RKO (cell line): ENCODE measurements at places on chromosomes 12 and 14.

GRCh38 chr12:120402217-120402616 is 33.3 kb upstream of the MSI1 start:
- DNase-seq, result no peak

- no peak for DNase-seq
Observed at GRCh38 chr12:31973818-31974217, 14.6 kb downstream of the RESF1 start.

GRCh38 chr14:99908653-99909250 is 115.5 kb downstream of the EML1 start:
- DNase-seq, result no peak

GRCh38 chr12:123142921-123143735 is 7.8 kb downstream of the PITPNM2 start:
- no peak for DNase-seq

GRCh38 chr12:95321516-95322246 is 104.1 kb downstream of the VEZT start:
- no peak for DNase-seq

DNA sequence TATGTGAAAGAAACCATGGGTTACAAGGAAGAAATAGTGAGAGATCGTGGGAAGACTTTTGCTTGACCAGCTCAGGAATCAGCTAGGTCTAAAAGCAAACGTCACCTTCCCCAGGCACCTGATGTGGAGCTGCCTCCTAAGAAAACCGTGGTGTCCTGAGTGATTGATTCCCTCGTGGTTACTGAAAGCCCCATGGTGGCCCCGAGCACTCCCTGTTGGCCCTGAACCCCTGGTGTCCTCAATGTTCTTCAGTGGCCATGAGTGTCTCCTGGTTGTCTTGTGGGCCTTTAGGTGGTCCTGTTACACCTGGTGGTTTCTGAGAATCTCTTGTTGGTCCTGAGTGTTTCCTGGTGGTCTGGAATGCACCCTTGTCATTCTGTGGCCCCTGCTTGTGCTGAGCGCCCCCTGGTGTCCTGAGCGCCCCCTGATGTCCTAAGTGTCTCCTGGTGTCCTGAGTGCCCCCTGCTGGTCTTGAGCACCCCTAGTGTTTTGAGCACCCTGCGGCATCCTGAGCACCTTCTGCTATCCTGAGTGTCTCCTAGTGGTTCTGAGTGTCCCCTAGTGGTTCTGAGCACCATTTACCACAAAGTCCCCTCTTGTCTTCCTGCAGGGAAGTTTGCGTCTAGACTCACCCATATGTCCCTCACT is 518.7 kb downstream of the TMEM121 start:
- DNase-seq, result peak; percentile 20

DNA sequence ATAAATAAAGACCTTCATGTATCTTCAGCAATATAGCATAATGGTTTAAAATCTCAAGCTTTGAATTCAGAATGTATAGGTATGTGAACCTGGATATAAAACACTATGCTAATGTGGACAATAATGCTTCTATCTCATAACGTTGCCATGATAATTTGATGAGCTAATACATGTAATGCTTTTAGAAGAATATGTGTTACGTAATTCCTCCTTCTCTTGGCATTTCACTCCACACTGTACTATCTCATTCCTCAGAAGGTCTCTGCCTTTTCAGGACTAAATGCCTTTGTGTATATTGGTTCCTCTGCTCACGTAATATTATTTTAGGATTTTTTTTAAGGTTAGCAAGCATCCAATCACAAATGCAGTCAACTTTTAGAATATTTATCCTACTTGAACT is 86.5 kb downstream of the FOXA1 start:
- no peak for DNase-seq

- DNase-seq, result no peak
Observed at GRCh38 chr12:47849261-47849660, 29.6 kb upstream of the HDAC7 start.

- DNase-seq, result no peak
Observed at GRCh38 chr12:28824193-28824846, 324.8 kb upstream of the FAR2 start.

DNA sequence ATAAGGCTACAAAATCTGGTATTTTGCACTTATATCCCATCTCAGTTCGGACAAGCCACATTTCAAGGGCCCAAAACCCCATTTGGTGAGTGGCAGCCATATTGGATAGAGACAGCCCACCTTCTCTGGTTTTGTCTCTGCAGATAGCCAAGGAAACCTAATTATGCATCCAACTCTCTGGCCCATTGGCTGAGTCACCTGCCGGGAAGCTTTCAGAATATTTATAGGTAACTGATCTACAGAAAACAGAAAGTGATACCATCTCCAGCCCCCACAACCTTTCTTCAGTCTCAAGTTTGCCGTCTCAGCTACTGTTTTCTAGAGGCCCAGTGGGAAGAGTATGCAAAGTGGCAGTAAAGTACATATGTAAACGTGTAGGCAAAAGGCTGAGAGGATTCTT is 33.7 kb upstream of the PPP1CC start:
- DNase-seq, result no peak

DNA sequence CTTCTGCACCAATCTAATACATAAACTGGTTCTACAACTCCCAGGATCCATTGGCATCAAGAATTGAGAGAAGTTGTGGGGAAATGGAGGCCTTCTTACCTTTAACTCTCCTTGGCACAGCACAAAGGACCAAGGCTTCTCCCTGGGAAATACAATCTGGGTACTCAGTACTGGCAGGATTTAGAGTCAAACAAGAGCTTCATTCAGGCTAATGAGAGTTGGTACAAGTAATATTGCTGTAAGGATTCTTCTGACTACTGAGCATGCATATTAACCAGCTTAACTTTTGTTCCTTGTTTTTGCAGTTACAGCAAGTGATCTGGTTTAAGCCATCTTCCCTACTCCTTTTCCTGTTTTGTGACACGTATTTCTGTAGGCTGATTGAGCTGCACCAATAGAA is 76.2 kb upstream of the FERMT2 start:
- no peak for DNase-seq

DNA sequence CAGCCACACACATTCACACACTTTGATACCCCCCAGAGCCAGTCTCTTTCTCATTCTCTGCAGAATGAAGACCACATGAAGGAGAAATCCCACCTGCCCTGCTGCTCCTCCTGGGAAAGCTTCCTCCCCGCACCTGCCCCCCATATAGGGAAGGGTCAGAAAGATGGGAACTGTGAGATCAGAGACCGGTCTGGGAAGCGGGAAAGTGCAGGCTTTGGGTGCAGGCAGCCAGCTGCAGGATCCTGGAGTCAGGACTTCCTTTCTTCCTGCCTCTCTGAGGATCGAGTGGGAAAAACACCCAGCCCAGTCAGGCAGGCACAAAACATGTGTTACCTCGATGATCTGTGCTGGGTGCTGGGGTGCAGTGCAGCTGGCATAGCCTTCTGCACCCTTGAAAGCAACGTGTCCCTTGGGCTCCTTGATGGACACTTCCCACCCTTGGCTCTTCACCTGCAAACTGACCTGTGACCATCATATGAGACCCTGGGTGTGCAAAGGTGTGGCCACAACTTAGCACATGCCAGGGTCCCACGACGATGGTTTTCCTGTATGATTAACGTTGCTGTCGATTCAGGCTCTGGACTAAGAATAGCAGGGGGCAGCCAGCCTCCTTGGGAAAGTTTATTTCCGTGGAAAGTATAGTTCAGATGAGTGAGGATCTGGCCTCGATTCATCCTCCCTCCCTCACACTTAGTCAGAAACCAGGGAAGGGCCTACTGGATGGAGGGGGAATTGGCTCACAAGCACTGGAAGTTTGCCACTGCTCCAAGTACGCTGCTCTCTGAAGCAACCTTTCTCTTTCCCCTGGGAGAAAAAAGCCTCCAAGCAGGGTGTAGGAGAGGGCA is 105.4 kb upstream of the MED13L start:
- peak; percentile 14 for DNase-seq

- DNase-seq, result no peak
Observed at GRCh38 chr12:50952510-50952909, at the start of gene HIGD1C. Gene HIGD1C, plus strand, starts transcription at chr12:50952544. Its CDS starts 1,455 bp downstream, at chr12:50953999.

GRCh38 chr12:100365411-100365810 is 8.5 kb downstream of the SLC17A8 start:
- no peak for DNase-seq

GRCh38 chr14:55502746-55503284 is 62.4 kb upstream of the TBPL2 start:
- no peak for DNase-seq

- DNase-seq, result no peak
Observed at GRCh38 chr12:111349748-111350520, 19.0 kb downstream of the PHETA1 start.

GRCh38 chr12:78559416-78559815 is 305.2 kb upstream of the SYT1 start:
- DNase-seq, result no peak

- no peak for DNase-seq
Observed at GRCh38 chr14:71382315-71382714, 475.1 kb downstream of the PCNX1 start.

- no peak for DNase-seq
Observed at GRCh38 chr14:68181519-68182326, 362.1 kb downstream of the RAD51B start.

DNA sequence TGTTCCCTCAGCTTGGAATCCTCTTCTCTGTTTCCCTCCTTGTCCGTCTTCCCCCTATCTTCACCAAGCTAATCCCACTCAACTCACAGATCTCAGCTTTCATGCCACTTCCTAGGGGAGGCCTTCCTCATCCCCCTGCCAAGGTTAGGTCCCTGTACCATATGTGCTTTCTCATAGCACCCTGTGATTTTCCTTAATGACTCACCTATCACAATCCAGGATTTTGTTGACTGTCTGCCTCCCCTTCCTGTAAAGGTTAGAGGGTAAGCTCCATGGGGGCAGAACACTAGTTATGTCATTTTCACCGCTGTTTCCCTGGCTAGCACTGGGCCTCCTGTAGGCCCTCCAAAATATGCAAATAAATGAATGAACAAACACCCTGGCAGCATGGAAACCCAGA is 57.6 kb downstream of the CRADD start:
- no peak for DNase-seq

- DNase-seq, result no peak
Observed at GRCh38 chr12:42887657-42888056, 298.1 kb upstream of the PRICKLE1 start.

- no peak for DNase-seq
Observed at GRCh38 chr12:62705846-62706245, 229.1 kb downstream of the PPM1H start.

DNA sequence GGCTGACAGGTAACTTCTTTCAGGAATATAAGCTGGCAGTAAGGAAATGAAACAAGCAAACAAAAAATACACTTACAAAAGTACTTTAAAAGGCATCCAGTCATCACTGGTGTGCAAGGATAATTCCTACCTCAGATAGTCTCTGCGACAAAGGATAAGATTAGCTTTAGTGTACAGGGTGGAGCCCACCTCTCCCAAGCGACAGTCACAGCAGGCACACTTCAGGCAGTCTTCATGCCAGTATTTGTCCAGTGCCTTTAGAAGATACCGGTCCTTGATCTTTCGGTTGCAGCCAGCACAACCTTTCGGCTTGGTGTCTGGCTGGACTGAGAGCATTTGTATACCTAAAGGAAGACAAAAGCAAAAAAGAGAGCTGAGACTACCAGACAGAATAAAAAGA is 5.4 kb downstream of the LMO3 start:
- no peak for DNase-seq

- no peak for DNase-seq
Observed at GRCh38 chr12:50188241-50188781, 21.1 kb upstream of the CERS5 start.

GRCh38 chr12:93108985-93109384 is 179.9 kb upstream of the EEA1 start:
- no peak for DNase-seq

GRCh38 chr14:76006253-76006652 is 20.7 kb downstream of the IFT43 start:
- no peak for DNase-seq
